ENCODE measurements at places on chromosomes 4 and X.
A peak's percentile ranks its signal among the peaks of the same experiment; 100 is the strongest.

DNA sequence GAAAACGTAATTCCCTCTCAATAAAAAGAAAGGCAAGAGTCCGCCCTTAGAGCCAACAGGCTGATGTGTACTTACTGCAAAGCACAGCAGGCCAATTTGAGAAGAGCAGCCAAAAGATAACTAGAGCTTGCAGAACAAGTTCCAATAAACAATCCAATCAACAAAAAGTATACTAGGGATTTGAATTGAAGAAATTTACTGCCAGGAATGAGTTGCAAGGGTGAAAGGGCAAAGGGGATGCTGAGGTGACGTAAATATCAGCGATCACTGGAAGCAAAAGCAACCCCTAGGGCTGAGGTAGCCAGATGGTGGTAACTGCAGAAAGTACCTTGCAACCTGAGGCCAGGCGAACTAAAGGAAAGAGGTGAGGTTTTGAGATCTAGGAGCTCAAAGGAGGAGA, 152.1 kb upstream of the TENM3 start:
- no peak for DNase-seq

DNA sequence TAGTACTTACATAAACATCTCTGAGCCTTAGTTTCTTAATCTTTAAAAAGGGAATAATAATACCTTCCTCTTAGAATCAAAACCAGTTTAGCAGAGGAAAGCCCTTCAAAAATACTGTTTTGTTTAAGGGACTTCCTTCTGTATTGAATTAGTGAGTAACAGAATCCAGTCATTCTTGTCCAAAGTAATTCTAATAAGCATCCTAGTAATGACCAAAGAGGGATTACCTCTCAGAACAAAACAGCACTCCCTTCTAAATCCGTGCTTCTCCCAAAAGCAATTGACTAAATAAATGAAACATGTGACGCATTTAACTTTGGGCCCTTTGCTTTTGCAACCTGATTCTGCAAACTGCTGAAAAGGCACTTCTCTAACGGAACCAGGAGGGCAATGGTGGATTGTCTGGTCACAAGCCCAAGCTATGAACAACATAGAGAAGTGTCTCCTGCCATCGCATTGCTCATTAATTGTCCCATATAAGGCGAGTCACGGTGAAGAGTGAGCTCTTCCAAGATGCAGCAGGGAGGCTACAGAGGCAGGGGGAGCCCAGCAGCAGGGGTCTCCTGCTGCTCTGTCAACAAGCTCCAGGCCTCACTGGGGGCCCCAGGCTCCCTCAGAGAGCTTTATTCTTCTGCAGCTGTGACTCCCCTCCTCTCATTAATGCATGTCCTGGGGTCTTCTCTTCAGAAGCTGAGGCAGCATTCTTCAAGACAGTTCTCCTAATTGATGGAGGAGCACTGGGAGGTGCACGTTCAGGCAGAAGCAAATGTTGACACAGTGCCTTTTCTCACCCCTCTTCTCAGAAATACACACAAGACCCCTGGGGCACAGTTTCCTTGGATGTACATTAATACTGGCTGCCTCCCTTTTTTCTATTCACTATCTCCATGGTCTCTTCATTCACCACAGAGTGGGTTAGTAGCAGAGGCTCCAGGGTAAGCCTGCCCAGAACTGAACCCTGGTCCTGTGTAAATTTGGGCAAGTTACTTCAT, 419.6 kb upstream of the RASGEF1B start:
- DNase-seq = no peak

DNA sequence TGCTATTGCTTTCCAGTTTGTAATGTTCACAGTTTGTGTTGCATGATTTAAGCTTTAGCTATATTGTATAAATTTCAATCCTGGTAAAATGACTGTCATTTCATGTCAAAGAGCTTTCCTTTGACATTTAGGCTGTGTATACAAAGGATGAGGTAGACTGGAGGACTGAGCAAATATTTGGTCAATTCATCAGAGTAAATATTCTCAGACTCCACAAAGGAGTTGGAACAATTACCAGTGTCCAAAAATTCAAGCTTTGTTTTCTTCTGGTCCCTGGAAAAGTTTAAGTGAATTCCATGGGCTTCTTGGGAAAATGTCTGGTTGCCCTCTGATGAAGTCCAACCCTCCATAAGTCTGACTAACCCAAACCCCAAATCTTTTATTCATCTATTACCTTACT, 682.4 kb downstream of the DACH2 start:
- no peak for DNase-seq

- DNase-seq = no peak
These were observed 60.2 kb downstream of the HMGB2 start for GRCh38 chr4:173273941-173274340.

GRCh38 chr4:109005523-109005922, 242.7 kb upstream of the ETNPPL start:
- DNase-seq = no peak

GRCh38 chr4:7369511-7369910, 65.2 kb downstream of the PSAPL1 start:
- no peak for DNase-seq

DNA sequence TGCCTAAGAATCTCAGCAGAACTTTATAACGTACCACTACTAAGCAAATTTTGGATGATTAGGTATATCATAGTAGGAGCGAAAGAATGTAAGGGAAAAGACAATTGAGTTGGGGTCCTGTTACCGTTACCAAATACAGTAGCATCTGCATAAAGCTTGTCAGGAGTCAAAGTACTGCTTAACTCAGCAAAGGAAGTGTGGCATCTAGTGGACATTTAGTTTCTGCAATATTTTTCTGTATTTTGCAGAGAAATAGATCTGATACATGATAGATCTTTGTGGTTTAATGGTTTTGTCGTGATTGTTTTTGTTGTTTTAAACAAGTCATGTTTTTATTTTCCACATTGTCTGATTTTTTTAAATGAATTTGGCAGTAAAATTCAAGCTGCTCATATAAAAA, 81.0 kb upstream of the SMARCAD1 start:
- peak; percentile 16 for DNase-seq

DNA sequence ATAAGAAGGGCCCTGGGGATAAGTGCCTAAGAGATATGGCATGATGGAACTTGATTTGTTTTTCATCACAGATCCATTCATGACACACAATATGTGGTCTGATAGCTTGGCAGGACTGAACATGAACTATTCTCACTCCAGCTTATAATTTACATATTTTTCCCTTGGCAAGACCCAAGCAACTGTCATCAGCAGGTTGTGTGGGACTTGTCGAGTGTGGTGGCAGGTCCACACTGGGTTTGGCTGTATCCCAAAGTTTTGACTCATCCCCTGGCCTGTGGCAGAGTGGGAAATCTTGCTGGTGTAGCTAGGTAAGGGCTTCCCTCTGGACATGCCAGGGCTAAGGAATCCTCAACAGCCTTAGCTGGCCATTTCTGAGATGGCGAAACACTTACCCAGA, 81.0 kb upstream of the STIM2 start:
- no peak for DNase-seq

- peak; percentile 76 for DNase-seq
These were observed 81.8 kb downstream of the FRYL start for GRCh38 chr4:48698029-48698971.

- DNase-seq = peak; percentile 69
These were observed 778 bp downstream of the CASP3 start for GRCh38 chr4:184648313-184649025.

GRCh38 chrX:150348365-150348764, 14.8 kb upstream of the MAMLD1 start:
- peak; percentile 51 for DNase-seq

GRCh38 chr4:54155936-54156335, 56.0 kb downstream of the GSX2 start:
- no peak for DNase-seq

DNA sequence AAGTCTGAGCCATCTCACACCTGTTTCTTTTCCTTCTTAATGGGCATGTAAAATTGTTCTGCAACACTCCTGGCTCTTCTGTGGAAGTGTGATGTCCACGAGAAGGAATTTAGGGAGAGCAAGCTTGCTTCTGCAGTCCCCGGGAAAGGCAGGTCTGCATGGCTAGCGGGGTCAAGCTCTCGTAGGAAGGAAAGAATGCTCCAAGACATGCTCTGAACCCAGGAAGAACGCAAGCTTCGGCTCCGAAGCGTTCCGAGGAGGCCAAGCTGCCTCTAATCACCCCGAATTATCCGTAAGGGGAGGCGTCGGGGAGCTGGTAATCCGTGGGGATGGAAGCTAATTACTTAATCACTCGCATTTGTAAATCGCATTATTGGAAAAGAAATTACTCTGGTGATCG, 177.7 kb downstream of the CRLF2 start:
- DNase-seq = no peak

DNA sequence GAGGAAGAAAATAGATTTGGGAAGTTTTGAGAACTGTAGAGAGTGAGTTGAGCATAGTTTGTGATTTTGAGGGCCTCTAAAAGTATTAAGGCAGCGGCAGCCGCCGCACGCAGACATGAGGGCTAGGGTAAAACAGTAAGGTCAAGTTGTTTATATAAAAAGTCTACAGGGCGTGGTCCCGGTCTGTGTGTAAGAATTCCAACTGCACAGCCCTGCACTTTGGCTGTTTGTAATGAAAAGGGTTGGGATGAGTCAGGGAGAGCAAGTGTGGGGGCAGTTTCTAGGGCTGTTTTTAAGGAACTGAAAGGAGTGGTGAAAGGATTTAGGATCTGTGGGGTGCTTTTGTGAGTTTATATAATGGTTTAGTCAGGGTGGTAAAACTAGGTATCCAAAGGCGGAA, 55.0 kb downstream of the BEX3 start:
- DNase-seq = no peak

GRCh38 chr4:11130195-11130970, 298.3 kb downstream of the HS3ST1 start:
- no peak for DNase-seq

DNA sequence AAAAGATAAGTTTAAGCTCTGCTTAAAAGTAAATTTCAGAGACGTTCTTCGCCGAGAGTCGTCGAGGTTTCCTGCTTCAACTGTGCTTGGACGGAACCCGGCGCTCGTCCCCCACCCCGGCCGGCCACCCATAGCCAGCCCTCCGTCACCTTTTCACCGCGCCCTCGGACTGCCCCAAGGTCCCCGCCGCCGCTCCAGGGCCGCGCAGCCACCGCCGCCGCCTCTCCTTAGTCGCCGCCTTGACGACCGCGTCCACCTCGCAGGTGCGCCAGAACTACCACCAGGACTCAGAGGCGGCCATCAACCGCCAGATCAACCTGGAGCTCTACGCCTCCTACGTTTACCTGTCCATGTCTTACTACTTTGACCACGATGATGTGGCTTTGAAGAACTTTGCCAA, 70.8 kb downstream of the FMR1NB start:
- no peak for DNase-seq

DNA sequence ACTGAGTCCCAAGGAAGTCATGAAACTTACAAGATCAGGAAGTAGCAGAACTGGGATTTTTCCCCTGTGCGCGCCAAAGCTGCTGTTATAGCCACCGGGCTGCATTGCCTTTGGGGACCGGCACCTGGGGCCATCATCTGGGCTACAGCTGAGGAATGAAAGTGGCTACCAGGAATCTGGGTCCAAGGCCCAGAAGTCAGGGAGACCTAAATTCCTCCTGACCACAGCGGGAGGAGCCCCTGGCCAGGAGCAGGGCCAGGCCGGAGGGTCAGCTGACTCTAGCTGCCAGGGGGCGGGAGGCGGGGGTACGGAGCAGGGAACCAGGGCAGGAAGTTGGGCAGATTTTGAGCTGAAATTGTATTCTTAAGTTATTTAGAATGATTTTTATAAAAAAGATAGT, 242.4 kb downstream of the EVC2 start:
- no peak for DNase-seq

- no peak for DNase-seq
These were observed 562 bp upstream of the OSTC start for GRCh38 chr4:108649863-108650211.

DNA sequence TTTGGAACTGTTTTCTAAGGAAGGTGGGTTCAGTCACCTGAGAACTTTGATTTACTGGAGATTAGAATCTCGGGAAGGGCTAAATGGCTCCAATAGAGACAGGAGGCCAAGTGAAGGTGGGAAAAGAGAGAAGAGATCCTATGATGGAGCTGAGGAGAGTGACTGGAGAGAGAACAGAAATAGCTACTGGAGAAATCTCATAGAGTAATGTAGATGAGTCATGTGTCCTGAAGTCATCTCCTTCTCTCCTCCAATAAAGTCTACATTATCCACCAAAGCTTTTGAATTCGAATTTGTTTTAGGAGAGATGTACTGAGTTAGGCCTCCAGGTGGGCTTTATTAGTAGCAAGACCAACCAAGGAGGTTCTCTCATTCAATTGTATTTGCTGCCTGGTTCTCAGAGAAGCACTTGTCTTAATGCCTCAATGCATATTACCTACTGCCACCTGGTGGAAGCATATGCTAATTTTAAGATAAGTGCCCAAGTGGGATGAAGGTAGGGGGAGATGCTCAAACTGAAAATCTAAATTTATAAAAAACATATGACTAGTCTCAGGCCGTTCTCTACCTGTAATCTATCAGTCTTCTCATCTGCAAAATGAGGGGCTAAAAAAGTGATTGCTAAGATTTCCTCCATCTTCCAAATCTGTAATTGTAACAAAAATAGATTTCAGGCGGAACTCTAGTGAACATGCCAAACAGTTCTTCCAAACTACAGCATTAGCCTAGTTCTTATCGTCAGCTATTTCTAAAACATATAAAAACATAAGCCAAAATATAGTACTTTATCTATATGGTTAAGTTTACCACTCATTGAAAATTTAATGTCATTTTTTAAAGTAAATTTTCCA, 24.4 kb downstream of the TXK start:
- DNase-seq = peak; percentile 71

DNA sequence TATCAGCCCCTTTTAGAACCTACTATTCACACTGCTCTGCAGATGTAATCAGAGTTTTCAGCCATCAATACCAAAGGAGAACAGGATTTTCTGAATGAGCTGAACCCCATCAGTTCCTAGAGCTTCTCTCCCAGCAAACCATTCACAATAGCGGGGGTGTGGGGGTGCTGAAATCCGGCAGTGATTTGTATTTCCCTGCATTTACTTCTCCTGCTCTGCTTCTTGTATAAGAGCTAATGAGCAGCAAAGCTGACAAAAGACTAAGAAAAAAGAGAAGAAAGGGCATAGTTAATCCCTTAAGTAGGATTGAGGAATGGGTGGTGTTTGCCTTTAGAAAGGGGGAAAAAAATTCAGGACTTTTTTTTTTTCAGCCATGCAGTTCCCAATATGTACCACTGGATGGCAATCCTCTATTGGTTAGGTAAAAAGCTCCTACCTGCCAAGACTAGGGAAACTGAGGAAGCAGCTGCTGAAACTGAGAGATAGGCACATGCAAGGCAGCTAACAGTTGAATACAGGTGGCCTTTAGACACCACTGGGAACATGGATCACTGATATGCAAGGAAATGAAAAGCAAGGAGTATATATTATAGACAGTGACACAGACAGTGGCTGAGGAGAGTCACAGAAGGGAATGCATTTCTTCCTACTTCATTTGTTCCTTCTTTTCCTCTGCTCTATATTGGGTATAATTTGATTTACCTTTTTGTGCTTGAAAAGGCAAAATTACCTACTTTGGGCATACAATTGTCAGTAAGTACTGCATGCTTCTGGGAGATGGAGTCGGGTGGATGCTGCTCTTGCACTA, 217.9 kb downstream of the HS6ST2 start:
- no peak for DNase-seq

GRCh38 chr4:135368831-135369230, 1167.2 kb upstream of the PABPC4L start:
- no peak for DNase-seq
